Left colon (tissue), 2 donors: ENCODE measurements at places on chromosomes 16 and 17.

DNA sequence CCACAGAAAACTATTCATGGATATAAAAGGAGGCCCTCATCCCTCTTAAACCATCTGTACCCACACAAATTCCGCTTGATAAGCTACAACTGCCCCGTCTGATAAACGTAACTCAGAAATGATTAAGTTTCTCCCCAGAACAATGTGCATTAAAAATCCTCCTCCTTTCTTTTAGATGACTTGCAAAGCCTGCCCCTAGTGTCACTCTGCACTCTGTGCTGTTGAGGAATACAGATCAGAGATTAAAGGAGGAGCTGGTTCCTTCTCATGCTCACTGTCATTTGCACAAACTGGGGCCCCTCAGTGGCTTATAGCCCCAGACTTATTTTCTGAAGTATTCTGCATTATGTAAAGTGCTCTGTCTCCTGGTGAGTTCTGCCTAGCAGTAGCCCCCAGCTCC is 33.3 kb downstream of the CDRT15 start:
- DNase-seq: no peak

- DNase-seq: no peak
Measured at GRCh38 chr17:59355702-59356325, 24.4 kb downstream of the YPEL2 start.

DNA sequence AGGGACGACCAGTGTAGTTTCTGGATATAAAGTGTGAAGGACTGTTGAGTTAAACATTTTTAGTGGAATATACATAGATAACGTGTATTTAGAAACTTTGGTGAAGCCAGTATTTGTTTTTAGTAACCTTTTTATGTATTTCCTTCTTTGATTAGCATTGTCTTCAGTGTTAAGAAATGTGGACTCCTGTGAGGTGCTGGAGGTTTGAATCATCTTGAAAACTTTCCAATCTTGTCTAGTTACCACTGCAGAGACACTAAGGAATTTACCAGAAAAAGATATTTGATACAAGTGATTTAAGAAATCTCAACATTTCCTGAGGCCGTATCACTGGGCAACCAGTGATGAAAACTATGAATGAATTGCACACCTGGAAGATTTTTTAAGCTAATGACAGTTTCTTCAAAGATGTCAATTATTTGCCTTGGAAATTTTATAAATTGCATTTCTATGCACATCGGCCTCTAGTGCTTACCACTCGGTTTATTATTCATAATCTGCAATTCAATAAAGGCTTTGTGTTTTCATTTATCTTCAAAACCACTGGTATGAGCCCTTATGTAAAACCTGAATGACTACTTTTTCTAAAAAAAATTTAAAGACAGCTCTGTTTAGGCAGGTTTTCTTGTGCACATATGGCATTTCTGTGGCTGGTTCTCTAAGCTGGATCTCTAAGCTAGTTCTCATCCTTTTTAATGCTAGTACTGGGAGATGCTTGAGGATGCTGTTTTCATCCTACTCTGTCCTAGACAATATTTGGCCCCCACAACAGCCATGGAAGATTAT is 31.4 kb upstream of the ADCY7 start:
- DNase-seq: no peak

DNA sequence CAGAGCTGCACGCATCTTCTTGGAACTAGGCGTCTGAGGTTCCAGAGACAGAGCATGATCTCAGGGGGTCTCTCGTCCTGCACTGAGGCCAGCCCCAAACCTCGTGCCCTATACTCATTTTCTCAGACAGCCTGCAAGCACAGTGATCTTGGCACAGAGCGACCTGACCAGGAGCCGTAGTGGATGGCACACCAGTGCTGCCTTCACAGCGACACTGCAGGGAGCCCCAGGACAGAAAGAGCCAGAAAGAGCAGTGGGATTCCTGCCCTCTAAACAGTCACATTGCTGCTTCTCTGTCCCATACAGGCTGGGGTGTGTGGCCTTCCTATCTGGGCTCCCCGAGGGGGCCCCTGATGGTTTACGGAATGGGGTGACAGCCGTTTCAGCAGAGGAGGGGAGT is 131.0 kb downstream of the RBFOX3 start:
- DNase-seq: no peak

DNA sequence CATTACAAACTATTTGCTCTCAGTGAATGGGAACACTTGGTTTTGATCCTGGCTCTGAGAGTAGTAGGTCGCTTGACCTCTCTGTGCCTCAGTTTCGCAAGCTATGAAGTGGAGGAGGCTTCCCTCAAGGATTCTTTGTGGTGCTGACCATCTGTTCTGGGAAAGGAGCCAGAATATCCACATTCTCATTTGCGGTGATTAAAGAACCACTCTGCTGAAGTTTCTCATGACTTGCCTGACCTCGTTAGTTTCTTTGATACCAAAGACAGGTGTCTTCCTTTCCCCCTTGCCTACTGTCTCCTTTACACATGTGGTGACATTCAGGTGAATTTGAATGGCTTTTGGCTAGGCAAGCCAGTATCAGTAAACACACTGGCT is 116.0 kb downstream of the SNX29 start:
- DNase-seq: peak; percentile 4

DNA sequence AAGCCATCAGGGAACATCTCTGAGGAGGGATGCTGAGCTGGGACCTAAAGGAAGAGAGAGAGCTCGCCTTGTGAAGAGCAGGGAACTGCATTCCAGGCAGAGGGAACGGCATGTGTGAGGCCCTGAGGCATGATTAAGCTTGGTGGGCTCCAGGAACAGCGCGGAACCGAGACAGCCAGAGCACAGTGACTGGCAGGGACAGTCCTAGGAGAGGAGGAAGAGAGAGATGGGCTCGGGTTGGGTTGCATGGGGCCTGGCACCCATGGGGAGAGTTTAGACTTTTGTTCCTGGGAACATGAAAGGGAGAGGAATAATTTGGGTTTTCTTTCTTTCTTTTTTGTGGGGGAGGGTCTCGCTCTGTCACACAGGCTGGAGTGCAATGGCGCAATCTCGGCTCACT is 39.2 kb upstream of the CPNE2 start:
- DNase-seq: no peak

- no peak for DNase-seq
Measured at GRCh38 chr17:51820252-51820651, 338.3 kb downstream of the CA10 start.

DNA sequence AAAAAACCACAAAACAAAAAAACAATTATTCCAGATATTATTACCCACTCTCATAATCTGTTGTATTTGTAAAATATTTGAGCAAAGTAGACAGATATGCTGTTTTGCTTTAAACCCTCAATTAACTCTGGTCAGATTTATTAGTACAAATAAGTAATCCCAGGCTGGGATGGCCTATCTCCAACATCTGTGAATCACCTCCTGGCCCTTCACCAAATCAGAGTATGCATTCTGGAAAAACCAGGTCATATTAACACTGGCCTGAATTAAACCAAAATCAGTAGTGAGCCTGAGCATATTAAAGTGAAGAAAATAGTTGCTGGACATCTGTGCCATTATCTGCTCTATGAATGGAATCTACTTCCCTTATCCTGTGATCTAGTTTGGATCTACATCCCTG is 41.0 kb downstream of the STAT3 start:
- DNase-seq: no peak

- DNase-seq: no peak
Measured at GRCh38 chr16:26371349-26371869, 679.6 kb downstream of the HS3ST4 start.

DNA sequence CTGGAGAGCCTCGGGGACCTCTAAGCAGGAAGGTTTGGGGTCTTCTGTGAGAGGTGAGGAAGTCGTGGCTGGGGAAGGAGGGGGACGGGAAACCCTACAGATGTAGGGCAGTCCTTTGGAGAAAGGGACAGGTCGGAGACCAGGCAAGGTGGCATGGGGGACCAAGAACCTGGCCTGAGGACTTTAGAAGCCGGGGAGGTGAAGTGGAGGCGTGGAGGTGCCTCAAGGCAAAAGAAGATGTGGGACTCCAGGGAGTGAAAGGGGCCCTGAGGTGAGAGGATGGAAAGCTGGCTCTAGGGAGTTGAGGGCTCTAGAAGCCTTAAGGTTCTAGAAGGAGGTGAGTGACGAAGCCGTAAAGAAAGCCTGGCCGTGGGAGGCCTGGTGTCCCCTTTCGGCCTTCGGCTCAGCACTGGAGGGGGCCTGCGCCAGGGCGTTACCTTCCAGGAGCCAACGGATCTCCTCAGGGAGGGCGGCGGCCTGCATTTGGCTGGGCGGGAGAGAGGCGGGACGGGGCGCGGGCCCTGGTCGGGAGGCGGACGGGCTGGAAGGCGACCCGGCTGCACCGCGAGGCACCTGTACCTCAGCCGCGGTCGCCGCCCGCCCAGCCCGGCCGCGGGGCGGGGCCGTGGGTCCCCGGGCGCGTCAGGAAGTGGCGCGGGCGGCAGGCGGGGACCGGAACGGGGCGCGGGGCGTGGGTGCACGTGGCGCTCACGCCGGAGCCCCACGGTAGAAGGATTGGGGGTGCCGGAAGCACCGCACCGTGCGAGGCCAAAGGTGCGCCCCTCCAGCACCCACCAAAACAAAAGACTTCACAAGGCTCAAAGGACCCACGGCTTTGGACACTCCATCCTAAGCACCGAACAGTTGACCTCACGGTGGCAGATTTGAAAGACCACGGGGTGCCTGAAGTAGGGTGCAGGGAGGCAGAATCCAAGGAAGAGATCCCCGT is at the start of gene SKAP1:
TSS of gene SKAP1 (minus strand) at position 577 of the 949 bp plus-strand sequence.
- peak; percentile 31 for DNase-seq

- DNase-seq: no peak
Measured at GRCh38 chr16:88338111-88338510, 44.6 kb upstream of the ZNF469 start.

- no peak for DNase-seq
Measured at GRCh38 chr17:1182811-1183170, 3.0 kb upstream of the ABR start.
